ENCODE measurements at places on chromosomes 3 and 15. TPM values are rescaled to one million over a fixed set of nuclear protein-coding genes. Genes with fewer than 3 reads are reported as not detected.

DNA sequence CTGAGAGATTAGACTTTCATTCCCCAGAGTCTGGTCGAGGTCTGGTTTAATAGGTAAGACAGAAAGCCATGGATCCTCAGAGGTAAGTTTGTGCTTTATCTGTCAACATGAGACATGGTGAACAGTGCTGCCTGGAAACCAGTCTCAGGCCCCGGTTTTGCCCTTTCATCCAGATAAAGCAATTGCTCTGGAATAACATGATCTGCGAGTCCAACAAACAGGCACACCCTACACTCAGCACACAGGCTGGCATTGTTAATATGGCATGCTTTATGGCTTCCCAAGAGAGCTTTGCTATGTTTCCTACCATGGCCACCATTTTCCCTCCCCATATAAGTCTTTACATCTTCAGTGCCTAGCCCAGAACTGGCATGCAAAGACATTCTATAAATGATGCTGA is 30.1 kb upstream of the MNS1 start:
- DNase-seq = no peak

GRCh38 chr15:48856942-48857341 is 21.0 kb upstream of the EID1 start:
- DNase-seq = no peak

GRCh38 chr15:76084256-76084655 is 24.5 kb downstream of the TMEM266 start:
- no peak for DNase-seq

DNA sequence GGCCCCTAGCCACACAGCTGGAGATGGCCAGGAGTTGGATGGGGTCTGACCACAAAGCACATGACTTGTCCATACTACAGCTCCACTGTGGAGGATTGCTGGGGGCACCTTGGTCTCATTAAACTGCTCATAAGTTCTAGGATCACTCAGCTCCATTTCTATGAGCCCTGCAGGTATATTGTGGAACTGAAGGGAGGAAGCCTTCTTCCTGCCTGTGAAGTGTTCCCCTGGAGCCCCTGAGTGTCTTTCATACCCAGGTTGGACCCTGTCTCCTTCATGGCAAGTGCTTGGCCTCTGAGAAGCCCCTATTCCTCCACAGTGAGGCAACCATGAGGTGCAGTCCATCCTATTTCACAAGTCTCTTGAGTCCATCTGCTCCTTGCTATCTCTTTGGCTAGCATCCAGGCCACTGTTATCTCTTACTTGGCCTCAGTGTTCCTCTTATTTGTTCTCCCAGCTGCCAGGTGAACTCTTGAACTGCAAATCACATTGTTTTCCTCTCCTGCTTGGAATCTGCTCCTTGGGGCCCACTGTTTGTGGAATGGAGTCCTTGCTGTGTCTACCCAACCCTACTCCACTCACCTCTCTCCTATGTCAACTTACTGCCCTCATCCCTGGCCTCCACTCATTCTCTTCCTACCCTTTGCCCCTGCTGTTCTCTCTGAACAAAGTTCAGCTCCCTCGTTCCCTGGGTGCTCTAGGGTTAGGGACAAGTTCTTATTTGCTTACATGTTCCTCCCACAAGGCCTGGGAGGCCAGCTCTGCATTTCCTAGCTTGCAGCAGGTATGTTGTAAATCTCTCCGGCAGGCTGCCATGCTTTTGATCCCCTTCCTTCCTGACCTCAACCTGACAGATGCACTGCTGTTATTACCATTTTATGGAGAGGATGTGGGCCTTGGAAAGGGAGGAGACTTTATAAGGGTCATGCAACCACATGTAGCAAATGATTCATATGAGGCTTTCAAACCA is 1.2 kb downstream of the ACOX2 start:
- DNase-seq = no peak

Gene EIF4E3
- 18.4 TPM for polyA plus RNA-seq

Gene KCTD6
- 6.8 TPM for polyA plus RNA-seq

Gene TTLL13
- polyA plus RNA-seq = 0.07 TPM

Gene IMP3
- polyA plus RNA-seq = 88.1 TPM

Gene SAMMSON
- polyA plus RNA-seq = not detected

All from heart left ventricle (tissue), 16 donors.